Dermis blood vessel endothelial cell (primary cell): ENCODE measurements at places on chromosomes 7 and 10. TPM values are rescaled to one million over a fixed set of nuclear protein-coding genes. Genes with fewer than 3 reads are reported as not detected.

Gene ZNF239
- 0.51 and 0.84 TPM in 2 replicates for total RNA-seq

Gene ITPRID1
- total RNA-seq: not detected in 2 replicates

Gene ADCYAP1R1
- not detected in 2 replicates for total RNA-seq

Gene CPA2
- total RNA-seq: not detected in 2 replicates

Gene NUTM2B
- 0.33 and 0.51 TPM in 2 replicates for total RNA-seq

Gene MOGAT3
- not detected in 2 replicates for total RNA-seq

Gene HTRA1
- total RNA-seq: 54.7 and 117 TPM in 2 replicates

Gene ZNF365
- under 0.01 TPM in 1 of 2 replicates, not detected in the other for total RNA-seq

Gene FKBP6
- total RNA-seq: not detected in 2 replicates

Gene JAKMIP3
- 0.05 TPM in 1 of 2 replicates, not detected in the other for total RNA-seq

Gene FOXP2
- total RNA-seq: 3.7 and 11.4 TPM in 2 replicates

Gene AGBL3
- total RNA-seq: 1.6 and 1.7 TPM in 2 replicates

Gene MICALL2
- total RNA-seq: 14.4 and 19.1 TPM in 2 replicates

Gene PLPP4
- under 0.01 TPM in 1 of 2 replicates, not detected in the other for total RNA-seq

Gene METTL2B
- total RNA-seq: 27.7 and 29.7 TPM in 2 replicates

Gene CUEDC2
- 48.5 and 51.2 TPM in 2 replicates for total RNA-seq

Gene LRRC18
- total RNA-seq: not detected in 2 replicates

Gene SDK1
- 0.23 and 0.34 TPM in 2 replicates for total RNA-seq

Gene TEX47
- total RNA-seq: not detected in 2 replicates

Gene GPR141
- total RNA-seq: not detected in 2 replicates

Gene KIAA1217
- 7.5 and 15.3 TPM in 2 replicates for total RNA-seq

Gene EFCAB10
- total RNA-seq: not detected in 2 replicates

Gene ASAH2B
- total RNA-seq: 1.4 and 2.2 TPM in 2 replicates

Gene ACBD7
- total RNA-seq: 0.85 and 6.0 TPM in 2 replicates

Gene GGCT
- total RNA-seq: 28.6 and 35.6 TPM in 2 replicates

Gene EN2
- not detected in 2 replicates for total RNA-seq

Gene MSMB
- total RNA-seq: not detected in 2 replicates

Gene CPN1
- not detected in 2 replicates for total RNA-seq

Gene MYPN
- under 0.01 TPM in 1 of 2 replicates, not detected in the other for total RNA-seq

Gene SMARCD3
- 0.85 and 2.0 TPM in 2 replicates for total RNA-seq

Gene DENND2A
- total RNA-seq: 0.14 and 1.0 TPM in 2 replicates

Gene PAX4
- 0.09 TPM in 1 of 2 replicates, not detected in the other for total RNA-seq

Gene SPDYE5
- not detected in 2 replicates for total RNA-seq

Gene HTR7
- total RNA-seq: 0.09 TPM in 1 of 2 replicates, not detected in the other

Gene PRSS2
- total RNA-seq: not detected in 2 replicates

Gene JCAD
- 74.7 and 96.4 TPM in 2 replicates for total RNA-seq

Gene PGAM1
- total RNA-seq: 218 and 349 TPM in 2 replicates

Gene NAT16
- not detected in 2 replicates for total RNA-seq

Gene SDHAF3
- 1.4 and 8.0 TPM in 2 replicates for total RNA-seq

Gene DYNC1I1
- total RNA-seq: 12.0 and 15.1 TPM in 2 replicates

Gene GCK
- total RNA-seq: 0.23 TPM in 1 of 2 replicates, not detected in the other

Gene CXCL12
- total RNA-seq: 2.9 and 5.1 TPM in 2 replicates

Gene DDC
- total RNA-seq: 0.17 TPM in 1 of 2 replicates, not detected in the other

Gene MSS51
- total RNA-seq: 0.84 and 1.5 TPM in 2 replicates

Gene CAMK2G
- 27.9 and 35.1 TPM in 2 replicates for total RNA-seq

Gene NUTM2A
- 0.09 and 0.85 TPM in 2 replicates for total RNA-seq

Gene PRSS37
- not detected in 2 replicates for total RNA-seq

Gene CPA4
- total RNA-seq: 0.17 and 0.74 TPM in 2 replicates

Gene NUTM2D
- total RNA-seq: 0.51 and 1.4 TPM in 2 replicates

Gene ABCB4
- total RNA-seq: 0.14 and 0.34 TPM in 2 replicates

Gene PAX2
- total RNA-seq: 0.14 and 0.51 TPM in 2 replicates

Gene STEAP2
- total RNA-seq: 1.4 and 1.7 TPM in 2 replicates

Gene OR6B1
- not detected in 2 replicates for total RNA-seq

Gene DRGX
- total RNA-seq: not detected in 2 replicates

Gene OR6V1
- total RNA-seq: not detected in 2 replicates

Gene STARD3NL
- total RNA-seq: 110 and 111 TPM in 2 replicates
